Hepatic stellate cell (primary cell): ENCODE measurements at places on chromosomes 4 and X.

GRCh38 chr4:60122820-60123219 is 1077.3 kb upstream of the ADGRL3 start:
- DNase-seq = no peak

DNA sequence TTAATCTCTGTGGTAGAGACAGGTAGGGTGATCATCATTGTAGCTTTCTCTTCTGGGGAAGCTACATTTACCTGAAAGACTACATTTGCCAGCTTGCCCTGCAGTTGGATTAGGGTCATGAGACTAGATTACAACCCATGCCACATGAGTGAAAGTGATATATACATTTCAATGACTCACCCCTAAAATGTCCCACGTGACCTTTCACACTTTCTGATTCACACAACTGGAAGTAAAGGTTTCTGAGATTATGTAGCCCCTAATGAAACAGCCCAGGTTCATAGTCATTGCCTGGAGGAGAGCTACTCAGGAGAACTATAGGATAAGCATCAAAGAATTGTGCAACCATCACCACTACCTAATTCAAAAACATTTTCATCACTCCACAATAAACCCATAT is 17.8 kb downstream of the PDCL2 start:
- DNase-seq = no peak

GRCh38 chr4:657338-657833 is 16.7 kb downstream of the ATP5ME start:
- no peak for DNase-seq

- DNase-seq = no peak
These were observed 103.7 kb upstream of the RAPGEF2 start for GRCh38 chr4:158999166-158999682.

- DNase-seq = no peak
These were observed 73.3 kb upstream of the NALF2 start for GRCh38 chrX:69430785-69431184.

- no peak for DNase-seq
These were observed 64.1 kb downstream of the USP46 start for GRCh38 chr4:52595001-52595400.

DNA sequence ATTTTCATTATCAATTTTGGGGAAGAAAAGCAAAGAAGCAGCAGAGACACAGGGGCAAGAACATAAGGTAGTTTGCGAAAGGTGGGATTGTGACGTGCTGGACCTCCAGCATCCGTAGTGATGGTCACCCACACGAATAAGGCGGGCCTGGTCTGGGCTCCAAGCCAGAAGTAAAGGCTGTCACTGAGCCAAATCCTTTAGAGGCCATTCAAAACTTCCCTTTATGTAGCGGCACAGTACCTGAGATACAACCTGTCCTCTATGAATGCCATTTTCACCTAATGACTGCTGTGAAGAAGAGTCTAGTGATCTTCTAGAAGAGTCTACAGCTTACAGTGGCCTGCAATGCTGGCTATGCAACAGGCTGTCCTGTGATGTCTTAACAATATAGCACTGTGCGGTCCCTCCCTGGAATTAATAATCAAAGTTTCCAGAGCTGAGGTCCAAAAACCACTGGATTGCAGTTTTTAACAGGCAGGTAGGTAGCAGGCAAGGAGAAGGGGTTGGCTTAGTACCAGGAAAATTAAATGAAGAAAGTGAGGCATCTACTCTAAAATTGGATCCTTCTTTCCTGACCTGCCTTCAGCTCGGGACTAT is 56.2 kb downstream of the TRIML1 start:
- no peak for DNase-seq

DNA sequence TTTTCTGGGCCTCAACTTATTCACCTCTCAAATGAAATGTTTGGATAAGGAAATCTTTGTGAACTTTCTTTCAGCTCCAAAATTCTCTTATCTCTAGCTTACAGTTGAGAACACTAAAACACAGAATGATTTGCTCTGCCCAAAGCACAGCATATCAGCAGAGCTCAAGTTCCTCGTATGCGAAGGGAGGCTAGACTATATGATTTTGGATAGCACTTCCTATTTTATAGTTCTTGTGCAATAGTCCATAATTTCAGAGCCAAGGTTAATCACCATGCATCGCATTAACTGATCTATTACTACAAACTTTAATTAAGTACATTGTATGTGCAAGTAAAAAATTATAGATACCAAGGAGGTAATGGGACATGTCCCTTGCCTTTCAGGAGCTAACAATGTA is 27.0 kb upstream of the KLHL13 start:
- DNase-seq = no peak

GRCh38 chrX:54909941-54910340 is 10.7 kb upstream of the TRO start:
- no peak for DNase-seq

- DNase-seq = no peak
These were observed 21.5 kb downstream of the TNIP2 start for GRCh38 chr4:2734612-2735011.

- DNase-seq = no peak
These were observed 9.6 kb downstream of the SGMS2 start for GRCh38 chr4:107834241-107834794.

- no peak for DNase-seq
These were observed 416.5 kb upstream of the SMIM31 start for GRCh38 chr4:164337219-164337944.

GRCh38 chr4:73661646-73662119 is 41.4 kb upstream of the RASSF6 start:
- peak; percentile 68 for DNase-seq

GRCh38 chr4:32393806-32394205 is 1673.6 kb downstream of the PCDH7 start:
- DNase-seq = no peak

DNA sequence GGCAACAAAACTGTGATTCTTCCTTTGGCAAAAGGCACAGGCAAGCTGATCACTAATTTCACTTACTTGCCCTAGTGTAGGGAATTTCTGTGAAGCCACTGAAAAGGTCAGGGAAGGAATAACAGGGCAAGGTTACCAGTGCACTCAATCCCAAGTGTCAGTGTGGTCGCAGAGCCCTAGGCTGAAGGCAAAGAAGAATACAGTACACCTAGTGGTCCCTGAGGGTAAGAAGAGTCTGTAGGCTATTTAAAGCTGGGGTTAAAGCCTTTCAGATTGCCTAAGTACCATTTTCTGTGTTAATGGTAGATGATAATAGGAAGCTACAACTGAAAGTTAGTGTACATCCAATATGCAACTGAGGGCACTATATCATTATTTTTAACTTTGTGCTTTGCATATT is 173.6 kb upstream of the NRK start:
- DNase-seq = no peak

- DNase-seq = no peak
These were observed 4.1 kb downstream of the ZNF185 start for GRCh38 chrX:152901816-152902501.

- DNase-seq = no peak
These were observed 7.9 kb downstream of the MFSD8 start for GRCh38 chr4:127957105-127957504.

DNA sequence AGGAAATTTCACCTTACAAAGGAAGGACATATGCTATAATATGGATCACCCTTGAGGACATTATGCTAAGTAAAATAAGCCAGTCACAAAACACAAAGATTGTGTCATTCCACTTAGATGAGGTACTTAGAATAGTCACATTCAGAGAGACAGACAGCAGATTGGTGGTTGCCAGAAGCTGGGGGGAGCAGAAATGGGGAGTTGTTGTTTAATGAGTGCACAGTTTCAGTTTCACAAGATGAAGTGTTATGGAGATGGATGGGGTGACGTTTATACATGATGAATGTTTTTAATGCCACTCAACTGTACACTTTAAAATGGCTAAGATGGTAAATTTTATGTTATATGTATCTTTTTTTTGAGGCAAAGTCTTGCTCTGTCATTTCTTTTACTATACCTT is 14.8 kb upstream of the SPON2 start:
- no peak for DNase-seq

DNA sequence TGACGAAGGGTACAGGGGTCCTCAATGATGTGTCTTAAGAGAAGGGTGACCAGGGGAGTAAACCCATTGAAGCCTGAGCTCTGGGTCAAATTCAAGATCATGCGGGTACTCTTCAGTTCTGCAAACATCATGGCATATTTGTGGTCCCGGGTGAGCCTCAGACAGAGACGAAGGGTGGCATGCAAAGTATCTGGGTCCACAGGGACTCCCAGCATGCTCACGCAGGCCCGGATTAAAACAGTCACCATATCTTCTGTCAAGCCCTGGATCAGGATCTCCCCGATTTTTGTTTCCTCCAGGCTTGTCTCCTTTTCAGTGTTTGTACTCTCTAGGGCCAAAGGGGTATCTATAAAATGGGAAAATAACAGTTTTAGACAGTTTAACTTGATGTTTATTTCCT is 102.9 kb downstream of the HUWE1 start:
- DNase-seq = no peak

- DNase-seq = no peak
These were observed 89.9 kb upstream of the TLR2 start for GRCh38 chr4:153594210-153594609.

- DNase-seq = no peak
These were observed 231.2 kb upstream of the HAND2 start for GRCh38 chr4:173761236-173761635.

DNA sequence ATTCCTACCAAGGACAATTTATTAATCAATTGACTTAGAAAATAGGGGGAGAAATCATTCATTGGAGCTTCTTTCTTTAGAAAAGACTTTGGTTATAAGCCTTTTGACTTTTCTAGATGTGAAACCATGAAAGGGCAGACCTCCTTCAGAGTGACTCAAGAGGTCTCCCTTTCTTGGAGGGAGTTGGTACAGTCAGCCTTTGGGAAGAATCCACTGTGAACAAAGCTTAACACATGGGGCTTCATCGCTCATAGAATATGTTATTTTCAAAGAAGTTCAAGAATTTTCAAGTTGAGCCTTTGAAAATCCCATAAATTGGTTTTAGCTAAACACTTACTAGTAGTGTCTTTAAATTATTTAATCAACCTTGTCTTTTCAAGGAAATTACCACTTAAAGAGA is 28.0 kb downstream of the RIPPLY1 start:
- no peak for DNase-seq

- no peak for DNase-seq
These were observed 27.7 kb downstream of the NIPAL1 start for GRCh38 chr4:48044298-48044697.

DNA sequence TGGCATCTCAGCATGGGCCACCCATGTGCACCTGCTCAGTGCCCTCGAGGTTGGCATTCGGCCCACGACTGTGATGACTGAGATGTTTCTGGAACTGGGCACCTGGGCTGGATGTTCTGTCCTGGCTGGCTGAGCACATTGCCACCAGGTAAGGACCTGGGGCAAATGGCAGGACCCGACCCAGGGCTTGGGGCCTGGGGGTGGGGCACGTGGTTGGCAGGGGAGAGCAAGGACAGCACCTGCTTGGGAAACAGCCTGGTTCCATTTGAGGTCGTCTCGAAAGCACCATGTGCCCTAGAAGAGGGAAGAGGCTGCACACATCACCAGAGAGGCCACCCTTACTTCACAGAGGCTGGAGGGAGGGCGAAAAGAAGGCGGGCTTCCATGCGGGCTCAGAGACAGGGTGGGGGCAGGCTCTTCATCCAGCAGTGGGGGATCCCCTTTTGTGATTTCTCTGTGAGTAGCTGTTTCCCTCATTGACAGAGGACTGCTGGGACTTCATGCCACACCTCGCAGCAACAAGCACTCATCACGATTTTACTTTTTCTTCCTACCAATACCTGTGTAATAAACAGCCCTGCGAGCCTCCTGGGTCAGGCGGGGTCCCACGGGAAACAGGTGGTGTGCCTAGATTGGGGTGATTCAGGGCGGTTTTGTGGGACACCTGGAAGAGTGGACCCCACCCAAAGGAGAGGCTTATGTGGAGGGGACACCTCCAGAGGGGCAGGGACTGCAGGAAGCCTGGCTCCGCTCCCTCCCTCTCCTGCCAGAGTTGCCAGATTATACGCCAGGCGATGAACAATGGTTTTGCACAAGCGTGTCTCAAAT is 12.0 kb downstream of the TMEM187 start:
- DNase-seq = no peak
